Activated T-helper 9 cell treated with anti-CD3 and anti-CD28 coated beads, Interleukin-2, amount 50 U/mL, for 16 hours (primary cell): ENCODE measurements at places on chromosomes 6 and 20.

GRCh38 chr6:54040545-54040944, 70.7 kb upstream of the MLIP start:
- no peak for DNase-seq

GRCh38 chr20:49187330-49187850, 744 bp downstream of the STAU1 start:
- no peak for DNase-seq

DNA sequence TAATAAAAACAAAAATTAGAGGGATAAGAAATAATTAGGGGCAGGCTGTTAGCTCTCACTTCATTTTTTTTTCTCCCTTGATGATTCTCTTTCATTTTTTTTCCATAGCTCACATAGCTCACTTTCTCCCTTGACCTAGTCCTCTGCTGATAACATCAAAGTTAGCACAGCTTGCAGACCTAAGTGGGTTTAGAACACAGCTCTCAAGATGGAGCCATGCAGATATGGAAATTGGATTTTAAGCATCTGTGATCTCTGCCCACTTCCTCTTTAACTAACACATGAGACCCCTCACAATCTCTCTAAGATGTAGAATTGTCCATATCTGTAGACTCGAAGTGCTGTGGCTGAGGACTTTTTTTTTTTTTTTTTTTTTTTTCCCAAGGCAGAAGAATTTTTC, 257.1 kb downstream of the SOX4 start:
- no peak for DNase-seq

- DNase-seq: peak; percentile 48
Observed at GRCh38 chr20:38674092-38674764, 50.1 kb upstream of the SLC32A1 start.

DNA sequence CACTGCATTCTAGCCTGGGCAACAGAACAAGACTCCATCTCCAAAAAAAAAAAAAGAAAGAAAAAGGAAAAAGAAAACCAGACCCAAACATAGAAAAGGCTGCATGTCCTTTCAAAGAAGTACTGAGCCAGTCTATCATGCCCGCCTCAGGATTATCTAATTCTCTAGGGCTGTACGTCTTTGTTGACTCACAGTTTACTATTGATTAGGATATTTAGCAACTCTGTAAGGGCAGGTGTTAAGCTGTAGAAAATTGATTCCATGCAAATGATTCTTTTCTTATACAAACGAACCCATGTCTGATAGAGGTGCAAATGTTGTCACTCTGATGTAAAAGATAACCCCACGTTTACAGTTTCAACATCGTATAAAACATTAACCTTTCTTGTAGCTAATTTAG, 209.0 kb downstream of the TTLL2 start:
- DNase-seq: no peak

- DNase-seq: no peak
Observed at GRCh38 chr6:156269751-156270369, 507.3 kb upstream of the ARID1B start.

- DNase-seq: no peak
Observed at GRCh38 chr20:46333161-46333991, 25.1 kb upstream of the CDH22 start.

DNA sequence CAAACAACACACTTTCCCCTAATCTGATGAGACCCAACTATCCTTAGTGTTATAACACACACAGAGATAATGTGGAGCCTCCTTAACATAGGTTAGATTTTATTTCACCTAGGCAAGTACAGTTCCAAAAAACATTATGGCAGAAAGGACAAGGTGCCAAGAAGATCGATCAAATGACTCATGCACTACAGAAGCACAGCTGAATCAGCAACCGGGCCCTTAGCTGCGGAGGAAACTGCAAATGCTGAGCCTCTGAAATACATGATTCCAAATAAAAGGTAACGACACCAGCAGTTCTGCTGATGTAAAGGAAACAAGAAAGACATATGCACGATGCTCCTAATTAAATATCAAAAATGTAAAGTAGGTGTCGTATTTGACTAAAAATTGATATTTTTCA, 19.9 kb upstream of the MUC21 start:
- no peak for DNase-seq

- DNase-seq: no peak
Observed at GRCh38 chr20:44006578-44006977, 91.9 kb downstream of the TOX2 start.

GRCh38 chr6:131886517-131886916, 64.7 kb downstream of the CCN2 start:
- DNase-seq: no peak

GRCh38 chr6:25173951-25174474, 105.2 kb upstream of the CARMIL1 start:
- no peak for DNase-seq

GRCh38 chr6:163834226-163834970, 419.9 kb downstream of the QKI start:
- DNase-seq: no peak

- no peak for DNase-seq
Observed at GRCh38 chr6:74577619-74578018, 628.2 kb downstream of the COL12A1 start.

GRCh38 chr20:32945710-32946221, 58.5 kb downstream of the SUN5 start:
- no peak for DNase-seq

- DNase-seq: no peak
Observed at GRCh38 chr20:3195590-3196237, 8.8 kb downstream of the DDRGK1 start.

DNA sequence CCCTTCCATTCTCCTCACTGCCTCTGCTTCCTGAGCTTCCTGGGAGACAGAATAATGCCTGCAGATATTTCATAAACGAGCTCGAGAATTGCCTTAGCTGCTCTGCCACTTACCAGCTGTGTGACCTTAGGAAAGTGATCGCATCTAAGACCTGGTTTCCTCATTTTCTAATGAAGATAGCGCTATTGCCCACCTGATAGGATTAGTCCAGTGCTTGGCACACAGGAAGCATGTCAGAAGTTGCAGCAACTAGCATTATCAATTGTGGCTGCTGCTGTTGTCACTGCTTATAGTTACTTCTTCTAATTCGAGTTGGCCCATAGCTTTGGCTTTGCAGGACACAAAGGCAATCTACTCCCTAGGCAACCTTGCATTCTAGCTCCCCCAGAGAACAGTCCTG, 305.5 kb upstream of the SGK1 start:
- no peak for DNase-seq

GRCh38 chr6:44732243-44732642, 344.7 kb downstream of the CDC5L start:
- DNase-seq: no peak

- DNase-seq: no peak
Observed at GRCh38 chr20:6051505-6051904, 2.4 kb downstream of the LRRN4 start.

DNA sequence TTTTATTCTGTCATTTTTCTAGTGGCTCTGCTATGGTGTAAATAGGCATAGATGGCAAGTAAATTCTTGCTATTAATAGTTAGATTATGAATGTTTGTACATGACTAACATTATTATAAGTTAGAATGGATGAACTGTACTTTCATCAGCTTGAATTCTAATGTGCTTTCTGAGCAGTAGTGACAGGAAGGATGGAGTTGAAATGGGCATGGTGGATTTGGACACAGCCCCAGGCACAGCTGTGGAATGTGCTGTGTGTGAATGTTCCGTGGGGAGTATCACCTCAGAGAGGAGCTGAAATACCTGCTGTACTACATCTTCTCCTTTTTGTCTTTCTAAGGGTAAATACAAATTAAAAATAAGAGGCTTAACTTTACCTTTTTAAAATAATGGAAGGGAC, 66.8 kb downstream of the FBXO5 start:
- no peak for DNase-seq

DNA sequence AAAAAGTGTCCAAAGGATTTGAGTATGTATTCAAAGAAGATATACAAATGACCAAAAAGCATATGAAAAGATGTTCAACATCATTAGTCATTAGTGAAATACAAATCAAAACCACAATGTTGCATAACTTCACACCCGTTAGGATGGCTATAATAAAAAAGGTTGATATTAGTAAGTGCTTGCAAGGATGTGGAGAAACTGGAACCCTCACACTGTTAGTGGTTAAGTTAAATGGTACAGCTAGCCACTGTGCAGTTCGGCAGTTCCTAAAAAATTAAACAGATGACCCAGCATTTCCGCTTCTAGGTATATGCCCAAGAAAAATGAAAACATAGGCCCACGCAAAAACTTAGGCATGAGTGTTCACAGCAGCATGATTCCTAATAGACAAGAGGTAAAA, 38.6 kb downstream of the IBTK start:
- no peak for DNase-seq

DNA sequence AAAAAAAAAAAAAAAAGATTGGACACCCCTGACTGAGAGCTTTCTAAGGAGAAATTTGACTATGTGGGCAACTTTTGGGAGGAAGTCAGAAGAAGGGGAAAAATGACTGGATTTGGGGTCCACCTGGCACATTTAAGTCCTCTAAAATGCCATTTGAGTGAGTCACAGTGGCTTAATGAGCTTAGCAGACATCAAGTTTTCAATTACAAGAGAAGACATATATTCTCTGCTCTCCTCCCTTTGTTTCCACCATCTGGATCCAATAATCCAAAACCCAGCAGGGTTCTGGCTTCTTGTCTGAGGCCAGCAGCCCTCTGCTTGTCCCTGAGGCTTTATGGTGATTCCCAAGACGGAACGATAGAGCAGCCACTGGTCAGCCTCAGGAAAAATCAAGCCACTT, 6.9 kb downstream of the PI3 start:
- no peak for DNase-seq

DNA sequence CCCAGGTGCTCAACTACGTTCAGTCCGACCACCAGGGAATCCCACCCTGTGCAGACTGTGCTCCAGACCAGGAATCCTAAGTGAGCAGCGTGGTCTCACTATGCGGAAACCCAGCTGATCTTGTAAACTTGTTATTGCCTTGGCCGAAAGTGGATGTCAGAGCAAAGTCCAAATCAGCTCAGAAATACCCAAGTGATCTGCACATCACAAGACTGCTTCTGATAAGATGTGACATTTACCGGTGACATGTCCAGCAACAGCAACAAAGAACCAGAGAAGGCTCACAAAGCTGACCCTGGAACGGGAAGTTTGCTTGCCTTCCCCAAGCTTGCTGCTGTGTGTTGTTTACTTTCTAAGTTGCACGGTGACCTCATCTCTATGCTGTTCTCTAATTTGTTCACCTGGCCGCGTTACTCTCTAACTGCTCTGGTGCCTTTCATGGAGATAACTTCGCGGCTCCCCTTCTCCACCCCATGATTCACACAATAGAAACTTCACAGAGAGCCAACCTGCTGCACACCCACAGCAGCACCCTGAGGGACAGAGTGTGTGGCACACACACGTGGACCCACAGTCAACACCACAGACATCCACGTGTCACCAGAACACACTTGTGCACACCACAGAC, 1.7 kb downstream of the BNIP5 start:
- DNase-seq: no peak

DNA sequence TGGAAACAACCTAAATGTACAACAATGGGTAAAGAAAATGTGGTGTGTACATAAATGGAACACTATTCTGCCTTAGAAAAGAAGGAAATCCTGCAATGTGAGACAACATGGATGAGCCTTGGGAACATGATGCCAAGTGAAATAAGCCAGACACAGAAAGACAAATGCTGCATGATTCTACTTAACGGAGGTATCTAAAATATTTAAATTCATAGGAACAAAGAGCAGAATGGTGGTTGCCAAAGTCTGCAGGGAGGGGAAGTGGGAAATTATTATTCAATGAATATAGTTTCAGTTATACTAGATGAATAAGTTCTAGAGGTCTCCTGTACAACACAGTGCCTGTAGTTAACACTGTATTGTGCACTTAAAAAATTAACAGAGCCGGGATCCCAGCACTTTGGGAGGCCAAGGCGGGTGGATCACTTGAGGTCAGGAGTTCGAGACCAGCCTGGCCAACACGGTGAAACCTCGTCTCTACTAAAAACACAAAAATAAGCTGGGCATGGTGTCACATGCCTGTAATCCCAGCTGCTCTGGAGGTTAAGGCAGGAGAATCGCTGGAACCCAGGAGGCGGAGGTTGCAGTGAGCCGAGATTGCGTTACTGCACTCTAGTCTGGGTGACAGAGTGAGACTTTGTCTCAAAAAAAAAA, 71.4 kb upstream of the SNX9 start:
- DNase-seq: no peak

DNA sequence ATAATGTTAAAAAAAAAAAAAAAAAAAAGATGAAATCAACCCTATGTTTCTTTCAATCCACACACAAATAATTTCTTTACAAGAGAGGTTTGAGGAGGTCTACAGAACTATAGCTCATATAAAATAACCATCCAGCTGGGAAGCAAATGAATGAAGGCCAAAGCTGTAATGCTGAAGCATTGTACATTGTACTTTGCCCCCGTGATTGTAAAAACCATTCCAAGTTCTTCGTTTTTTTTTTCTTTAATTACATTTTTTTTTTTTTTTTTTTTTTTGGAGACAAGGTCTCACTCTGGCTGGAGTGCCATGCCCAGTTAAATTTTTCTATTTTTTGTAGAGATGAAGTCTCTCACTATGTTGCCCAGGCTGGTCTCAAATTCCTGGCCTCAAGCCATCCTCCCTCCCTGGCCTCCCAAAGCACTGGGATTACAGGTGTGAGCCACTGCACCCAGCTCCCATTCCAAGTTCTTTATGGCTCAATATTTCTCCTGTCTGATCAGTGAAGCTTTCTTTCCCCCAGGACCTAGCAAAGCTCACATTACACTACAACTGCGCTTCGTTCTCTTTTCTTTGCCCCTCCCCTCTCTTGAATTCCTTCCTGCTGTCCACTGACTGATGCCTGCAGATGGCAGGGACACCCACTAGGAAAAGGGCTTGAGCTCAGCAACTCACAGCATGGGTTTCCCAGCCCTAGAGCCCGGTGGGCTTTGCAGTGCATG, 53.0 kb upstream of the NOP56 start:
- DNase-seq: no peak

DNA sequence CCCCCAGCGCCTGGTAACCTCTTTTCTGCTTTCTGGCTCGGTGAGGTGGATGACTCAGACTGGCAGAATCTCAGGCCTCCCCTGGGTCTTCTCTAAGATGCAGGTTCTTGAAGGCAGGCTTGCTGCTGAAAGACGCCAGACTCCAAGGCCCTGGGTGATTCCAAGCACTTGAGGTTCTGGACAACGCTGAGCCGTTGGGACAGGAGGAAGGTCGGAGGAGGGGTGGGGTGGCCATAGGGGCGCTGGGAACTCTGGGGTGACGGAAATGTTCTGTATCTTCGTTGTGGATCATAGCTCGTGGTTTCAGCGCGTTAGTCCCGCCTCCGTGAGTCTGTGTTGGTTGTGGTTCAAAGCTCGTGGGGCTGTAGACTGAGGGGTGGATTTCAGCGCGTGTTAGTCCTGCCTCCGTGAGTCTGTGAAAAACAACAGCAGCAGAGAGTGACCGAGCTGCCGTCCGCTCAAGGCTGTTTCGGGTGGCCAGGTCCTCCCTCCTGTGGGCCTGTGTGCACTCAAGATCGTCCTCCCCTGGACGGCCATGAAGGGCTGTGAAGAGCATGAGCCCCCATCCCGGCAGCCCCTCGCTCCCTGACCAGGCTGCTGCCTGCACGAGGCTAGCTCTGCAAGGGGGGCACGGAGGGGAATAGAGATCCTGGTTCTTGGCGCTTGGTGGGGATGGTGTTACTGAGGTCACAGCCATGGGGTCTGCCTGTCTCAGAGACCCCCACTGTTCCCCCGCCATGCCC, 7.7 kb downstream of the NTSR1 start:
- no peak for DNase-seq
